ENCODE measurements at places on chromosomes 1 and 21.

- no peak for DNase-seq
Measured at GRCh38 chr1:197559244-197559643, 216.0 kb downstream of the DENND1B start.

DNA sequence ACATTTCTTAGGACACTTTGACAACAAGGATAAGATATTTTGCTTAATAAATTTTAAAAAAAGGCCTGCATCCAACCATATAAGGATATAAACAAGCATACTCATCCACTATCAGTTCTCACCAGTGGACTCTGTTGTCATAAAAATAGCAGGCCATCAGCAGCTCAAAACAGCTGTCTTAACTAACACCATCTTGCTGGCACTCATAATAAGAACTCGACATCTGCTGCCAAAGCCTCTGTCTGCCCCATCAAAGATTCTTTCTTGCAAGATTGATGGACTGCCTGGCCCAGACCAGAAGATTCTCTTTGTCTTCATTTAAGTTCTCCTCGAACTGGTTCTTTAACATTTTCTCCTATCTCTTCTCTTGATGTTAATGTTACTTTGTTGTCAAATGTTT, 10.1 kb downstream of the JMJD4 start:
- no peak for DNase-seq

DNA sequence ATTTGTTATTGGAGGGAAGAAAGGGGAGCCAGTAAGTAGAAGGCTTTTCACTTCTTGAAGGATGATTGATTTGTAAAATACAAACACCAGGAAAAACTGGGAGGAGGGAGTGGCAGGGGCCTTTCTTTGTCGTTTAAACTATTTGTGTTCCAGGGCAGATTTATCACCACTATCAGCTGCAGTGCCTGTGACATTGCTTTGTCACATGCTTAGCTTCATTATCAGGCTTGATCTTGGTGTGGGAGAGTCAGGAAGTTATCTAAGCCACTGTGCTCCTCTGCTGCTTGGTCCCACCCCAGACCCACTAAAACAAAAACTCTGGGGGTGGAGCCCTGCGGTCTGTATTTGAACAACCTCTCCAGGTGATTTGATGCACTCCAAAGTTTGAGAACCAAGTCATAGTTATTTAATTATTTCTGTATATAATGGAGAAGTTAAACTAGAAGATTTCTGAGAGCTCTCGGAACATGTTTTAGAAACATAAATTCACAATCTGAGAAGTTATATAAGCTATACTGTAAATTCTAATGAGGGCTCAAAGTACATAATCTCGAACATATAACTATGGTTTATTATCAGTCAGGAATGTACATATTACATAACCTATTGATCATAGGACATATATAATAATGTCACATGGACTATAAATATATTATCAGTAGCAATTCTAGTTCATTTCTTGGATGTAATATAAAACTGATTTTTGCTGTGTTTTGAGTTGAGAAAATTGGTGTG, 87.9 kb downstream of the CDC14A start:
- DNase-seq: no peak

DNA sequence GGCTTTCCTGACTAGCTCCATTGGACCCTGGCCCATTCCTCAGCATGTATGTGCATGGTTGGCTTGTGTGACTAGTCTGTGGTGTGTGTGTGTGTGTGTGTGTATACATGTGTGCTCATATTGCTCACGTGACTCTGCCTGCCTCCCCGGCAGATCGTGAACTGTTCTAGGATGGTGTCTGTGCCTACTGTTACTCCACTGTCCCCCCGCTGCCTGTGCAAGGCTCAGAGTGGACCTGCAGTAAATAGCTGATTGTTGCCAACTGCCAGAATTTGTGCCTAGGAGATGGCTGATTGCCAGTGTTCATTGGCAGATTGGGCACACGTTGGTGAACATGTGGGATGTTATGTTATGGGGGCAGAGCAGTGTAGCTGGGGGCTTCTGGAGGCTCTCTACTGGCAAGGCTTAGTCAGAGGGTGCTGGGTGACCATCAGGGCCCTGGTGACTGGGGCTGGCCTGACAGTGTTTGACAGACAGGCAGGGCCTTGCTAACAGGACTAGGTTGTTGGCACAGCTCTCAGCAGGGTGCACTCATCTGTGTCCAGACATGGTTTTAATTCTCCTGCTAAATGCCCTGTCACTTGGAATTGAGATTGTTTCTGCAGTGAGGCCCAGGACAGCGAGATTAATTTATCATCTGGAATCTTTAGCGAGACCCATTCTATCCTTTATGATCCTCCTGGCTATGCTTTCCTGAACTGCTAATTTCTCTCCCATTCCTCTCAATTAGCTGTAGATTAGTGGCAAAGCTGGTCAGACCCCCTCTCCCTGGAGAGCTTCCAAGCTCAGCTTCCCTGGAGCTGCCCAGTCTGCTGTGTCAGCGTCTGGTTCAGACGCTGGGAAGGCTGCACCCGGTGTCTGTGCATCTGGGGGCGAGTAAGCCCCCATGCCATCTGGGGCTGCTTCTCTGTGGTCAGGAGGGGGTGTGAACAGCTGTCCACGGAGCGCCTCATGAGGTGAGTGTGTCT, 20.8 kb downstream of the SLC6A17 start:
- no peak for DNase-seq

DNA sequence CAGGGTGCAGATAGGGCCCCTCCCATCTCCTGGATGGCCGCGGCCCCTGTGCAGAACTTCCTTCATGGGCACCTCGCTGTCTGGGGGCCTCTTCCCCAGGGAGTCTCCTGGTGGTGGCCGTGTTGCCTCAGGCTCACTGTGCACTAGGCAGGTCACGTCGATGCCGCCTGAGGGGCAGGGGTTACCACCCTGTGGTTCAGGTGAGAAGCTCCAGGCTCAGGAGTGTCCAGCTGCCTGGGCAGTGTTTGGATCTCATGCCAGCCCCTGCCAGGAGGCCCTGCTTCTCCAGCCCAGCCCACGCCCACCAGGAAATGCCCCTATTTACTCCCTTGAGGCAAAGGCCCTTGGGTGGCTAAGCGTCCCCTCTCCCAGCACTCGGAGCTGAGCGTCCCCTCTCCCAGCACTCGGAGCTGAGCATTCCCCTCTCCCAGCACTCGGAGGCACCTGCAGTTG, 2.1 kb downstream of the ITGB2 start:
- DNase-seq: no peak

- DNase-seq: no peak
Measured at GRCh38 chr21:19792004-19792403, 1206.2 kb upstream of the NCAM2 start.

DNA sequence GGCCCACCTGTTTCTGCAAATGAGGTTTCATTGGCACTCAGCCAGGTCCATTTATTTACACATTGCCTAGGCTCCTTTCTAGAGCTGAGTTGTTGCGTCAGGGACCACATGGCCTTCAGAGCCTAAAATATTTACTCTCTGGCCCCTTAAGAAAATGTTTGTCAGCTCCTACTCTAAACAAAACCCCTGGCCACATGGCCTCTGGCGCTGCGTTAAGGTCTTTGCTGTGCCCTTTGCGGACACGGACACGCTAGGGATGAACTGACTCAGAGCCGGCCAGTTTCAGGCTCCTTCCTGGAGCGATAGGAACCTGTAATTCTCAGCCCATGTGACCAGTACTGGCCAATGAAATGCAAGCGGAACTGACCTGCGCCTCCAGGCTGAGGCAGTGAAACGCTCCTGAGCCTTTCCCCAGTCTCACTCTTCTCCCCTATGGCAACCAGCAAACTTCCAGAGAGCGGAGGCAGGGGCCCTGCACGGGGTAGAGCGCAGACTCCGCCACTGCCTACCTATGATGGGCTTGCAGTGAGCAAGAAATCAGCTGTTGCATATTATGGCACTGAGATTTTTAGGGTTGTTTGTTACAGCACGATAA, 160.3 kb downstream of the ETS2 start:
- DNase-seq: no peak

DNA sequence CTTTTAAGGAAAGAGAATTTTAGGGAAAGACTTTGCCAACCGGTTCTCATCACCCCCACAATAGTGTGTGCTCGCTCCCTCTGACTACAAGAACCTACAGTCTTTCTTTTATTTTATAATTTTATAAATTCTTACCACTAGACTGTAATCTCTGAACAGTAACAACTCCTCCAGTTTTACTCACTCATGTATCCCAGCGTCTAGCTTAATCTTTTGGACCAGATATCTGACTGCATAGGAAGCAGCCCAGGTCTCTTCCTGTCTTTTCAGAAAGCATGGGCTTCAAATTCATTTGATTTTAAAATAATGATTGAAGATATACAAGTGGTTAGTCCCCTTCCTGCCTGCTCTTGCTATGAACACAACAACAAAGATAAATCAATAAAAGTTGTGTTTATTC, 19.0 kb upstream of the DUSP10 start:
- no peak for DNase-seq

- no peak for DNase-seq
Measured at GRCh38 chr21:31927689-31928353, 55.0 kb downstream of the HUNK start.

- peak; percentile 99 for DNase-seq
Measured at GRCh38 chr1:228165372-228166169, at the start of gene IBA57. Gene IBA57 (plus strand): TSS chr1:228165804. CDS start chr1:228165817, 13 bp downstream.

GRCh38 chr1:58621391-58621790, 44.3 kb upstream of the TACSTD2 start:
- DNase-seq: peak; percentile 65

- DNase-seq: no peak
Measured at GRCh38 chr1:3925256-3925655, 25.2 kb upstream of the C1orf174 start.

DNA sequence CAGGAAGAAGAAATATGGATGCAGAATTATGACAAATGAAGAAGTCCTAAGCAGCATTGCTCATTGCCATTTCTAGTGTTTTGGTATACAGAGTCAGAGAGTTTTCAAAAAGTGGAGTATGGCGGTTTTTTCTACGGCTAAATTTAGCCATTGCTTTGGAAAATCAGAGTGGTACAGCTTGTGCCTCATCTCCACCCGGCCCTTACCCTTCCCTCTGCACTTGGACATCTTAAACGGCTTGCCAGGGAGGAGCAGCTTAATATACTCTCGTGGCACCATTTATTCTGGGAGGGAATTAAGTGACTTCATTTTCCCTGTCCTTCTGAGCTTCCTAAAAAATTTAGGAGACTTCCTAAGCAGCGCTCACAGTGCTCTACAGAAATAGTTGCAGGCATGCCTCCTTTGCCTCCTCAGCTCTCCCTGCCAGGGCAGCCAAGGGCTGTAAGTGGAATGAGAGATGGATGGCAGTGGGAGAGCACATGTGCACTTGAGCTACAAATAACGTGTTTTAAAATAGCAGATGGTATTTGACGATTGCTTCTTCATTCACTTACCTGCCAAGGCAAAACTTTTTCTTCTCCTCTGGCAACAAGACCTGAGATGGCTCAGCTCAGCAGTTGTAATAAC, 51.5 kb upstream of the VAMP3 start:
- DNase-seq: no peak
